Stimulated activated CD4-positive, alpha-beta T cell treated with anti-CD3 and anti-CD28 coated beads, Interleukin-4, amount 100 ng/mL, for 4 hours (primary cell): ENCODE measurements at places on chromosomes 2 and 18.

DNA sequence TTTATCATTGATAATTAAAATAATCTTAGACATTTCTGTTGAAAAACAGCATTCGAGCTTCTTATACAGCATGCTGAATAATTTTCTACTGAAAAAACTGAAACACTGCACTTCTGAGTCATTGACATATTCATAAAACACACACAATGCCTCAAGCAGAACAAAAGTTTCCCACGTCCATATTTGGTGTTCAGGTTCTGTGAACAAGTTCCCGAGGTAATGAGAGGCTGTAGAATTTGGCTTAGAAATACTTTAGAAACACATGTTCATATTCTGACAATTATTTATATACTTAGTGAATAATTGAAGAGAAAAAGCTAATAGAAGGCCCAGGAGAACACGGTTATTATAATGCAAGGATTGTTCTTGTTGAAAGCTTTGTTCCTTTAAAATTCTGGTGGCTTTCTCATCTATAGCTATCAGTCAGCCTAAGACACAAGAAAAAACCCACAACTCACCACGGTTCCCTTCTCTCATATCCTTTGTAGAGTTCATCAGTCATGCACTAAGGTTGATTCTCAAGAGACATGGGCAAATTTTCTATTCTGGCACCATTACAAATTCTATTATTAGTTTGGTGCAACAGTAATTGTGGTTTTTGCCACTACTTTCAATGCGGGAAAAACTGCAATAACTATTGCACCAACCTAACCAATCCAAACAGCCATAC is 194.4 kb downstream of the TMX3 start:
- DNase-seq, result no peak

DNA sequence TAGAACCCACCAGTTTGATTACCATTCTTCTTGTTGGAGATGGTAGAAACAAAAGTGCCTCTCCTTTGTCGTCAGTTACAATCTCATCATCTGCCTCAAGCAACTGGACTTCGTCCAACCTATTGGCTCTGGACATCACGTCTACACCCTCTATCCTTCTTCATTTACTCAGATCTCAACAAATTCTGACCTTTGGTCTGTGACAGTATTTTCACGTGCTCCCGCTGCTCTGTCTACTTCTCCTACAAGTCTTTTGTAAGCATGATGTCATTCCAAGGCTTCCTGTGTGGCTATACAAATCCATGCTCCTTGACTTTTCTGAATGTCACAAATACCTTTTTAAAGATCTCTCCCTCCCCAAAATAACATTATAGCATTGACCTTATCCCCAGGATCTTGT is 43.0 kb upstream of the PID1 start:
- no peak for DNase-seq

- DNase-seq, result no peak
Measured at GRCh38 chr2:207320381-207321159, 154.8 kb upstream of the KLF7 start.

GRCh38 chr2:26792720-26793119 is 6.9 kb downstream of the CENPA start:
- no peak for DNase-seq

GRCh38 chr2:85792783-85793441 is 39.1 kb downstream of the ATOH8 start:
- DNase-seq, result no peak

DNA sequence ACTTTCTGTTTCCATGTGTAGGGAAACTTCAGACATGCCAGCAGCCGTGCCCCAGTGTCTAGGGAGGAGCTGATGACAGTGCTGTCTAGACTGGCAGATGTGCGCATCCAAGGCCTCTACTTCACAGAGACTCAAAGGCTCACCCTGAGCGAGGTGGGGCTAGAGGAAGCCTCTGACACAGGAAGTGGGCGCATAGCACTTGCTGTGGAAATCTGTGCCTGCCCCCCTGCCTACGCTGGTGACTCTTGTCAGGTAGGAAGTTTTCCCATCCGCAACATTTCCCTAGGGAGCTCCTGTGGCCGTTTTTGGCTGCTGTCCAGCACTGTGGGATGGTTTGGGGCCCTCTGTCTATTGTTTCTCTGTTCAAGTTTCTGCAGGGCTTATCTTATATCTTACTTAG is 143.1 kb upstream of the TTC39C start:
- DNase-seq, result peak; percentile 25

DNA sequence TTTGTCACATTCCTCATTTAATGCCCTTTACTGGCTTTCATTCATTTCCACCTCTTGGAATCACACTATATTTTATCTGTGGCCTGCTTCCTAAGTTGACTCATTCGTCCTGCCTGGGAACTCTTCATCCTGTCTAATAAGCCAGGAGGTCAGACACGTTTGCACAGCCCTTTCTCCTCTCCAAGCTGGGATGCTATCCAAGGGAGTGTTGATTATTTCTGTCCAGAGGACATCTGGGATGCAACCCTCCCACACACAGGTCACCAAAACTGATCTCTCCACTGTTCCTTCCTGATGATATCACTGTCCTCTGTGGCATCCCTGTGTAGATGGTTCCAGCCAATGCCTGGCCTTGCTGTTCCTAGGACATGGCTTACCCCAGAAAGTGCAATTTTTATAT is 79.8 kb upstream of the NOSTRIN start:
- no peak for DNase-seq

DNA sequence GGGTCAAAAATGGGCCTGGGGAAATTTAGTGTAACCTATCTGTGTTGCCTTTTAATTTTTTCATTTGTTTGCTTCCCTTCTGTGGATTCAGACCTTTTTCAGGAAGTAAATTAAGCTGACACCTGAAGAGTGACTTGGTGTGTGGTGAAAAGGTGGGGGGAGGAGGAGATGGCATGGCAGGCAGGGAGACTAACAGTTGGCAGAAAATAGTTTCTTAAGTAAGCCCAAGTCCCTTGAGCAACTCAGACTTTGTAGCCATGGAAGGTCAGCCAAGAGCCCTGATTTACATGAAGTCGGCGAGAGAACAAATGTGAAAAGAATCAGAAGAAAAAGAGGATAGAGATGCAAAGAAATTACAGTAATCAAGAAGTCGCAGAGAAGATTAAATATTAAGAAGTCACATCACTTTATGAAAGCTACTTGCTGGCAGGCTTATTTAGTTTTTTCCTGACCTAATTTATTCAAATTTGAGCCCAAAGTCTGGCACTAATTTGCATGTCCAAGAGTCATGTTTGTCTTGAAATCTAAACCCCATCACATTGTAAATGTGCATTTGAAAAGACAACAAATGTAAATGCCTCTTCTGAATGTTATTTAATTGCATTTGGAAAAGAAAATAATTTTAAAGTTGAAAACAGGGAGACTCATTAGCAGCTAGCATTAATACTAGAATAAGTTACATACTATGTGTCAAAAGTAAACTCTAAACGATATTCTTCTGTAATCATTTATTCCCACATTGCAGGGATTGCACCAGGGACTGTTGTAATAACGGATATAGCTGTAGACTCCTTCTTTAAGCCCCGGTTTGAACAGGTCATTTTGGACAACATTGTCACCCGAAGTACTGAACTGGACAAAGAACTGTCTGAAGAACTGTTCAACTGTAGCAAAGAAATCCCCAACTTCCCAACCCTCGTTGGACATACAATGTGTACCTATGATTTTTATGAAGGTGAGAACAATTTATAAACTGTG is 19.3 kb downstream of the UPP2 start:
- DNase-seq, result no peak

- no peak for DNase-seq
Measured at GRCh38 chr2:47645246-47645645, 137.7 kb upstream of the MSH6 start.

- DNase-seq, result no peak
Measured at GRCh38 chr18:39415471-39415870, 1849.9 kb upstream of the CELF4 start.

DNA sequence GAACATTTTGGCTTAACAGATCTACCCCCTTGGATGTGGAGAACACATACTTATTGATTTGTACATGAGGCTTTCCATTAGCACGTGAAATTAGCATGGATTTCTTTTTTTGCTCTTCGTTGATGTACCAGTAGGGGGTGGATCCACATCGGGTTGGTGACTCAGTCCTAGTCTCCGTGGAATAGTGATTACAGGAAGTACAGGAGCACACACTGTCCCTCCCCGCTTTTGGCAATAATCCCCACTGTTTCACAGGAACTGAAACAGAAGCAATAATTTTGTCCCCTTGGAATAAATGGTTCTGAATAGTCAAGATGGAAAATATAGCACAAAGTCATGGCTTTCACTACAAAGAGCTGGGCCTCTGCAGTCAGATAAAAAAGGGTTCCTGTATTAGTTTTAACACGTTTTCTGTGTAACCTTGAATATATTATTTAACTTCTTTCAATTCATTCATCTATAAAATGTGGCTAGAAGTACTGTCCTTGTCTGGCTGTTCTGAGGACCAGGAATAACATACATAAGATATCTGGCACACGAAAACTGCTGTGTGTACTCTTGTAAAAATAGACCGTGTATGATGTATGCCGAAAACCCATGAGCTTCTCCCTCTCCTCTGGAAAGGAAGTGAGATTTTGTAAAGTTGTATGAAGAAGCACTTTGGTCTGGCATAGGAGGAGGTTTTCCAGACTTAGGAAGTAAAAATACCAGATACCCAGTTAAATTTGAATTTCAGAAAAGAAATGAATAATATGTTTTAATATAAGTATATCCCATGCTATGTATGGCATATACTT is 229.2 kb downstream of the GALR1 start:
- DNase-seq, result no peak

GRCh38 chr2:10402062-10402585 is 46.0 kb downstream of the ODC1 start:
- no peak for DNase-seq

DNA sequence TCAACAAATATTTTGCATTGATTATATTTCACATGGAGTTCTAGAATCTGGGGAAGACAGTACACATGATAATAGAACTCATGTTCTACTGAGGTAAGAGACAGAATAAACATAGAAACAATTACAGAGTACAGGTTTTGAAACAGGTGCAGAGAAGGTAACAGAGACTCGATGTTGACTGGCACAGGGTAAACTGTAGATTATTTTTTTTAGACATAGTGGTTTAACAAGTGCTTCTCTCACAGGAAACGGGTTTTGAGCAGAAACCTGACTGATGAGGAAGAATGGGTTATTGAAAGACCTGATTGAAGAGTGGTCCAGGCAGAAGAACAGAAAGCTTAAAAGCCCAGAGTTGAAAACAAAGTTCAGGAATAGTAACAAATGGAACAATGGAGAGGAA is 1002.5 kb upstream of the FAM98A start:
- no peak for DNase-seq

DNA sequence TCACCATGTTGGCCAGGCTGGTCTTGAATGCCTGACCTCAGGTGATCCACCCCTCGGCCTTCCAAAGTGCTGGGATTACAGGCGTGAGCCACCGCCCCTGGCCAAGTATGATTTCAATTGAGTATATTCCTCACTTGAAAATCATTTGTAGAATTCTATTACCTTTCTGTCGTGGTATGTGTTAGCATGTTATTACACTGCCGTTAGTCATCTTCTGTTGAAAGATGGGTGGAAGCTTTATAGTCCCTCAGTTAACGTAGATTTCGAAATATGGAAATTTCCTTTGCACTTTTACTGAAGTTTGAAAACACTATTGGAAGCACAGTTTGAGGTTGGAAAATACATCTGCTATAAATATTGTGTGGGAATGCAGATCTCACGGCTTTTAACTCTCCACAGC is 14.7 kb downstream of the NIFK start:
- DNase-seq, result no peak

DNA sequence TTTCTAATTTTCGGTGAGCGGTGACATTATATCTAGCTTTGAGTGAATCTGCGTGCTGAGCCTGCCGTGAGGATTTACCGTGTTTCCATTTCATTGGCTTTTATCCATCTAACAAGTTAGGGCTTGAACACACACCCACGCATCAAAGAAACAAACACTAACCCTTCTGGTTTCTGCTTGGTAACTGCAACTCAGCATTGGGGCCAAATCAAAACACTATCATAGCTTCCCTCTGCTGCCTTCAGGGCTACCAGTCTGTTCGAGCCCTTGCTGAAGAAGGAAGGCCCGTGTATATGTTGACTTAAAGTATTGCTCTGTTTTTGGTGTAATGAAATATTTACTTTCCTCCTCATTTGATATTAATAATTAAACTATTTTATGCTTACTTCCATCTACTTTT is 227.2 kb downstream of the PHLPP1 start:
- DNase-seq, result no peak

- no peak for DNase-seq
Measured at GRCh38 chr2:98713332-98714015, 17.5 kb downstream of the MGAT4A start.

GRCh38 chr2:53173091-53173490 is 594.5 kb upstream of the CHAC2 start:
- DNase-seq, result no peak
